Fibroblast of skin of left quadriceps (primary cell): ENCODE measurements at places on chromosomes 7 and 10.

DNA sequence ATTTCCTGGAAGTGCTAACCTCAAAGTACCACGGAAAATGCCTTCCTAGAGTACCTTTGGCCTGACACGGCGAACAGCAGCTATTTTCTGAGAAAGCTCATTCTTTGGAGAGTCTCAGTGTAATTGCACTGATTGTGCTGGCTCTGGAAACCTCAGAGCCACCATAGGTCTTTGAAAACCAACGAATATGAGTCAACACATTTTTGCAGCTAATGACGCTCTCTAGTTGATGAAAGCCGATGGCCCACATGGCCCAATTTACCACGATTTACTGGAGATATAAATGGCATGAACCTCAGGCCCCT lies 187.1 kb downstream of the ADARB2 start:
- no peak for DNase-seq

DNA sequence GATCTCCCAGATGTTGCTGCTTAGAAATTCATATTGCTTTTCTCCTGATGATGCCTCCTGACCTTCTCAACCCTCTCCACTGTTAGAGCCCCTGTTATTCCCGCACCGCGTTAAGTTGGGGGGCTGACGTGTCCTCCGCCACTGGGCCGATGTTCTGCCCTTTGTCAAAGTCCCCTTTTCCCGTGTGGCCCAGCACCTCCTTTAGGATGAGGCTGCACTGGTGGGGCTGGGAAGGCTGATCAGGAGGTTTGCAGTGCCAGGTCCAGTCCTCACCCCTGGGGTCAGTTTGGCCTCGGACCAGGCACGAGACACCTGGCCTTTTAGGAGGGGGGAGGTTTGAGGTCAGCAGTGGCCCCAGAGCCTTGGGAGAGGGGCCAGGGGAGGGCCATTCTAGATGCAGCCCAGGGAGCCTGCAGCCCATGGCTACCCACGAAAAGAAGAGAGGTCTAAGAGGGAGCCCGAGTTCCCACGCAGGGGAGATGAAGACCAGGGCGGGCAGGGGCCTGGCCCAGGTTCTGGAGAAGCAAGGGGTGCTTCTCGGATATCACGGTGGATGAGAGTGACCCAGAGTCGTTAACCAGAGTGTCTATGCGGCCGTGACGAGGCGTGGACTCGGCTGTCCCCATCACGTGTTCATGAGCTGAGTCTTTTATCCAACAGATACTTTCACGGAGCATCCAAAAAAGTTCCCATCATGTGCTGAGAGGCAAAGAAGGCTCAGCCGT lies 150.4 kb downstream of the DNAJB6 start:
- no peak for DNase-seq

- no peak for DNase-seq
These were observed 411.1 kb upstream of the MGMT start for GRCh38 chr10:129055986-129056385.

GRCh38 chr10:77138541-77138940 lies 499.1 kb downstream of the KCNMA1 start:
- DNase-seq, result no peak

GRCh38 chr7:37709631-37710509 lies 26.3 kb downstream of the GPR141 start:
- DNase-seq, result no peak

- no peak for DNase-seq
These were observed 520.0 kb downstream of the CNTNAP2 start for GRCh38 chr7:146636581-146636980.

DNA sequence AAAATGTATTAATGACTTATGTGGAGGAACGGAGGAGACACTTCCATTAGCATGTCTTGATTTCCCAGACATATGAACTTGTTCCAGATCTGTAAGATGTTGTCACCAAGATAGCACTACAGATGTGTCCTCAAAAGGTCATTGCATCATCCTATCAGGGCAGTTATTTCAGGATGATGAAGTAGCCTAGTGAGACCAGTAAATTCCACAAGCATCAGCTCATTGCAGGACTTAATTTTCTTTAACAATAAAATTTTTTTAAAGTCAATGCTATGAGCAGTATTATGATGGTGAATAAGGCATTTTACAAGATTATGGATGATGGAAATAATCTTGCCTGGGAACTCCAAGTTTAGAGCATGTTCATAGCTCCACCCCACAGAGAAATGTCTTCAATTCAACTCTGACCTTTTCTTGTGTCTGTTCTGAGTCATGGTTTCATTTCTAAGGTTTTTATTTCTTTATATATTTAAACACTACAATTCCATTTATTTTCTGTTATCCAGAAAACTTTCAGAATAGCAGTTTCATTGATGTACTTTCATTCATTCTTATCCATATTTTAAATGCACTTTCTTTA lies 1203.3 kb upstream of the CELF2 start:
- DNase-seq, result peak; percentile 35

DNA sequence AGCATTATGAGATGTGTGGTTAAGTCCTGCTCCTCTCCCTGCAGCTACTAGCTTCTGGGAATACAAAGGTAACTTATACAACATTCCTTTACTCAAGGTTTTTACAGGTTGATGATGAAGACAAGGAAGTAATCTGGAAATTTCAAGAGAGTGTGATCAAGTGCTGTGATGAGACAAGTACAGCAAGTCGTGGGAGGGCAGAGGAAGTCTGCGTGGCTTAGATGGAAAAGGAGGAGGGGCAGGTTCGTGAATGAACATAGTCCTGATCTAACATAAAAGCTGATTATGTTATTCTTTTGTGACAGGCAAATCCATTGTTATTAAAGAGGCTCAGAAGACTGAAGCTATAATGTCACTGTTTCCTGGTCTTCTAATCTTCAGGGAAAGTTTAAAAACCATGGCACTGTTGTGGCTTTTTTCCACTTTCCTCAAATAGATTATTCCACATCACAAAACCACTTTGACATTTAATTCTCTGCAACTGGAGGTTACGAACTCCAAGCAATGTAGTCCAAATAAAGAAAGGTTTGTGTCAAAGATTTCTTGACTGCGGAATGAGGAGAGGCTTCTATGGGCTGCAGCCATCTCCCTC lies 84.1 kb downstream of the CPXM2 start:
- DNase-seq, result no peak

- DNase-seq, result no peak
These were observed 55.8 kb downstream of the INPP5A start for GRCh38 chr10:132593389-132593788.

DNA sequence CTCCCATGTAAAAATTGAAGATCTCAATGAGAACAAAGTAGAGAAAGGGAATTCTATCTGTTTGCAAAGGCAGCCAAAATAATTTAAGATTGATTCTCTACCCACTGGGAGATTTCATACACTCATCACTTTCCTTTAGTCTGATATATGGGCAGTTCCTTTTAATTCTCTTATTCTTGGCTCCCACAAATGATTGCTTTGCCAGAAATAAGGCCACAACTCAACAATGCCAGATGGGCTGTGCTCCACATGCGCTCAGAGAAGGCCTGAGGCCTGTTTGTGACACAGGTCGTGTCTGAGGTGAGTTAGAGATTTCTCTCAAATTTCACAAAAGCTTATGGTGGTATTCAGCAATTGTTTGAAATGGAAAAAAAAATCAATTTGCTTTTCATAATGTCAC lies 501.9 kb upstream of the SEMA3D start:
- DNase-seq, result no peak

DNA sequence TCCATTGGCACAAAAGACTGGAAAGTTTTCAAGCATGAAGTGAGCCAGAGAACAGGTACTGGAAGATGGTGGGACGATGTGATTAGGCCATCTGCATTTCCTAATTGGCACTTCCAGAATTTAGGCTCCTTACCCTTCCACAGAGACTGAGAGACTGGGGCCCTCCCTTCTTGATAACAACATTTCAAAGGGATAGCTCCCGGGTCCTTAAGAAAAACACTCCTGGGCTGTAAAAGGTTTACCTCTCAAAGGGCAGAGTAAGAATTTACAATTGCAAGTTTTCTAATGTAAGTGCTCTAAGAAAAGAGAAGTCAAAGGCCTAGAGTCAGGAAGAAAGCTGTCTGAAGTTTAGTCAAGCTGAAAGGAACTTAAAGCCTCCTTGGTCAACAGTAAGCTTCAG lies 559.5 kb upstream of the C7orf33 start:
- no peak for DNase-seq

DNA sequence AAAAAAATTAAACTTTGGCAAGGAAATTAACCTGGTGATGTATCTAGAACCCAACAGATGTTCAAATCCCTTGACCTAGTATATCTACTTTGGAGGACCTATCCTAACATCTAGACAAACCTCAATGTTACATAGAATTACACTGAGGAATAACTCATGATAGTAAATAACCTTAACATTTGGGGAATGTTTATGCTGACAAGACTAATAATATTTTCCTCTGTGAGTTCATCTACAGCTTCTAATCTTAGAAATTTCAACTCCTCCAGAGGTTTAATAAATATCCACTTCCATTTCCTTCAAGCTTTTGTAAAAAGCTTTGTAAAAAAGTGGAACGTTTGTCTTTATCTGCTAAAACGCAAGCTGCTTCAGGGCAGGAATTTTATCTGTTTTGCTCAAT lies 12.7 kb downstream of the HIPK2 start:
- DNase-seq, result no peak

- no peak for DNase-seq
These were observed 35.1 kb downstream of the GUSB start for GRCh38 chr7:65946904-65947303.

DNA sequence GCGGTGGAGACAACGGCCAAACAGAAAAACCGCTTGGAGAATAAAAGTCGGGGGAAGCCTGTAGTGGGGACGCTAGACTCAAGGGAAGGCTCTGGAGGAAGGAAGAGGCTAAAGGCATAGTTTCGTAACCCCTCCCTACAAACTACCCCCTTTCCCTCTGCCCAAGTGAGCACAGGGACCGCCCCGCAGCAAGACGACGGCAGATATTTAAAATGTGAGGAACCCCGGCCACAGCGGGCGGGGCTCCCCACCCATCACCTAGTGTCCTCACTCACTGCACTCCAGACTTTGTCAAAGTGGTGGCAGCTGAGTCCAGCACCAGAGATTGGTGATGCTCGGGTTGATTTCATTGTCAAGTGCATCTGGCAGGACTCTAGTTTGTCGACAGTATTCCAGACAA lies 69.1 kb downstream of the PRKAG2 start:
- DNase-seq, result no peak

- no peak for DNase-seq
These were observed 28.1 kb upstream of the EZH2 start for GRCh38 chr7:148912151-148912550.

DNA sequence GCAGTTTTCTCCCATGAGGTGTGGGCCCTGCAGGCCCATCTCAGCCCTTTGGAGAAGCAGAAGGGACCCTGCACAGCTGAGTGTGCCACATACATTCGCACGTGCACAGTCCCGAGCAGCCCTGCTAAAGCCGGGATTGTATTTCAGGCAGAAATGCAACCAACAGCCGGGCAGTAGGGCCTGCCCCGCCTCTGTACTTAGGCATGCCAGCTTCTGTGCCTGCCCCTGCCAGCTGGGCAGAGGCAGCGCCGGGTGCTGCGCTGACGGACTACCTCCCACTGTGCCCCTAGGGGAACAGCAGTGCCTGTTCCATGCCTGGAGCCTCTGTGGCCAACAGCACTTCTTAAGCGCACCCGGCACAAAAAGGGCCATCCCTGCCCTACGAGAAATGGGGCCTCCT lies 170.3 kb downstream of the NEURL1 start:
- no peak for DNase-seq

- DNase-seq, result no peak
These were observed 160.6 kb downstream of the MAGI2 start for GRCh38 chr7:79292834-79293233.

GRCh38 chr7:2758673-2759616 lies 70.9 kb downstream of the AMZ1 start:
- DNase-seq, result no peak

DNA sequence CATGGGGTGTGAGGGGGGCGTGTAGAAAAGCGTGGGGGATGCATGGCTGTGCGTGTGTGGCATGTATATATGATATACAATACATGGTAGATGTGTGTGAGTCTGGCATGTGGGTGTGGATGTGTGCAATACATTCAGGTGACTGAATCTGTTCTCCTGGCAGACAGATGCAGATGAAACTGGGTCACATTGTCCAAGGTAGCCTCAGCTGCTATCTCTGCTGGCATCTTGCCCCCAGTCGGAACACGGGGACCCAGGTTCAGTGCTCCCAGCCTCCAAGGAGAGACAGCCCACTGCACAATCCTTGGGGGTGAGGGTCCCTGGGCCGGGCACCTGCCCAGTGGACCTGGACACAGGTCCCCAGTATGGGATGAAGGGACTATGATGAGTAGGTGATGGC lies 12.4 kb upstream of the SRRM3 start:
- no peak for DNase-seq

DNA sequence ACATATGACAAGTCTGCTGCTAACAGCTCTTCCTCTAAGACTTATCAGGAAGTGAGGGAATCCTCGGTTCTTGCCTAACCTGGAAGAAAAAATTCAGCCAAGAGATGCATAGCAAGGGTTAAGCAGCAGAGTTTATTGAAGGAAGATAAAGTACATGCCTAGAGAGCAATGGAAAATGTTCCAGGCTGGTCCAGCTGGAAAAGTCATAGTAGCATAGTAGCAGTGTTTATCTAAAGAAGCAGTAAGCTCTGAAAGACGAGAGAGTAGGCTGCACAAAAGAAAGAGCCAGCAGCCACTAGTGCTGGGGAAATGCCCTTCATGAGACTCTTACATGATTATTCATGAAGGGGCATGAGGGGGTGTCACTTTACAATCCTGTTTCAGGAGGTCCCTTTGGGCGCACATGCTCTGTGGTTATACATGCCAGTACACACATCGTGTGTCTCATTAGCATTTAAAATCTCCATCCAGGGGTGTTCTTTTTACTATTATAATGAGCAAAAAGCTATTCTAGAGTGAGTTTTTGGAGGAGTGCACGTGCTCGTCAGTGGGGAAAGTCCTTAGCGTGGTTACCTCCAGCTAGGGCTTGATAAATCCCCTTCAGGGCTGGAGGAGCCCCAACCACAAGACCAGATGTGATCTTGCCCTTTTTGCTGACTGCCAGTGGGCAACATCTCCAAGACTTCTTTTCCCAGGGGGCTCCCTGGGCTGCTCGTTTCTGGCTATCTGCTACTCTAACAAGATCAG lies 716.1 kb downstream of the PARD3 start:
- DNase-seq, result no peak

GRCh38 chr7:113421696-113422330 lies 303.5 kb upstream of the SMIM30 start:
- peak; percentile 44 for DNase-seq

- no peak for DNase-seq
These were observed 3.6 kb downstream of the C7orf57 start for GRCh38 chr7:48038815-48039506.

DNA sequence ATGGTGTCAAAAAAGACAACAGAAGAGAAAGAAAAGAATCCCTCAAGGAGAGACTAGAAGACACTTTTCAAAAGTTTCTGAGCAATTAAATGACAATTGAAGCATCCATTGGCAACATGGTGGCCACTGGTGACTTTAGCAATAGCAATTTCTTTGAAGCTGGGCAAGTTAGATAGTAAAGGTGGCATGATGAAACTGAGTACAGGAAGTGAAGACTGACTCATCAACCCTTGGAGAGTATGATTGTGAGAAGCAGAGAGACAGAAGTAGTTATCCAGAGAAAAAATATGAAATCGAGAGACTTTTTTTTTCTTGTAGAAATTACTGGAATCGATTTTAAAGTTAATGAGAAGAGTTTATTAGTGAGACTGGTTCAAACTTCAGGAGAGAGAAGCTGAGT lies 52.5 kb downstream of the DGKB start:
- no peak for DNase-seq
